NCI-H1417 treated with DMSO at 0.1 percent for 48 hours (cell line): ENCODE measurements at places on chromosomes 3 and 15.

GRCh38 chr3:52857133-52857532, 22.3 kb upstream of the MUSTN1 start:
- no peak for DNase-seq

GRCh38 chr15:59001946-59002345, 14.5 kb downstream of the RNF111 start:
- no peak for DNase-seq

GRCh38 chr15:68551296-68551635, 27.5 kb upstream of the CORO2B start:
- DNase-seq: no peak

DNA sequence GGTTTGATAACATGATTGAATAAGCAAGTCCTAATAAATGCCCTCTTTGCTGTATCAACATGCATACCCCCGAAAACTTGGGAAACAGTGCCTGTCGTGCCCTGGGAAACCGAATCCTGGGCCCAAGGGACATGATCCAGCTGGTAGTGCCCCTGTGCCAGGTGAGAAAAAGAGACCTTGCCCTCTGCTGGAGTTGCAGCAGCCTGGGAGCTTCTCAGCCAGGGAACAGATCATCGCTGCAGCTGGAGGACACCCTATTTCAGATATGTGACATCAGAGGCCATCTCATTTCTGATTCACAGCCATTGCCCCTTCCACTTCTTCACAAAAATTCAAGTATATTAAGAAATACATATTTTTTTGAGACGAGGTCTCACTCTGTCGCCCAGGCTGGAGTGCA, 32.3 kb downstream of the STOML1 start:
- no peak for DNase-seq

DNA sequence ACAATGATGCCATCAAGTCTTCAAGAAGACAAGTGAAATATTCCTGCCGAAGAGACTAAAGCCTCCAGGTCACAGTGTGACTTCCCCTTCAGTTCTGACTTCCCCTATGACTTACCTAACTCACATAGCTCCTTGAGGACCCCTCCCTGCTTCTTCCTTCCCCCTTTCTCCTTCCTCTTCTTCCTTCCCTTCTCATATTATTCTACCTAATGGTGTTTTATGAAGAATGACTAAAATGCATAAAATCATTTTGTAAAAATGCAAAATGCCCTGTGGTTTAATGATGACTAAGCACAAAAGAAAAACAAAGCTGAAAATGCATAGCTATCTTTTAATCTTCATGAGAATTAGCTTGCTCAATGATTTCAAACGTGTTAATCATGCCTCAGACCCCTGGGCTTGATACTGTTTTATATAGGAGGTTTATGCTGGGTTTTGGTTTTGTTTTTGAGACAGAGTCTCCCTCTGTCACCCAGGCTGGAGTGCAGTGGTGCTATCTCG, 26.1 kb upstream of the TM4SF4 start:
- DNase-seq: no peak

DNA sequence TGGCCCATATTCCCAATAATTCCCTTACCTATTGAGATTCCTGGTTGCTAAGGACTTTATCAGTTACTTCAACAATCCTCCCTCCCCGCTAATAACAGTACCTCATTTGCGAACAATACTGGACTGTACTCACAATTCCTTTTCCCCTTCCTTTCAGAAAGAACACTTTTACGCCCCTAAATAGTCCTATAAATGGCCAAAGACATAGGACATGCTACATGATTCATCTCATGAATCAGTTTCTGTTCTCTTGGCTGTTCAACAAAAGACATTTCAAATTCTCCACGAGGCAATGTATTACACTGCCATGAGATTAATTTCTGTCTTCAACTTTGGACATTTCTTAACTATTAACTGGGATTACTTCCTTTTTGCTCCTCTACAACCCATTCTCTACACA, 264.4 kb downstream of the TIGIT start:
- DNase-seq: no peak

GRCh38 chr3:150184426-150185071, 213.9 kb upstream of the PFN2 start:
- DNase-seq: no peak

- DNase-seq: no peak
Measured at GRCh38 chr3:45205126-45205525, 21.0 kb downstream of the TMEM158 start.

DNA sequence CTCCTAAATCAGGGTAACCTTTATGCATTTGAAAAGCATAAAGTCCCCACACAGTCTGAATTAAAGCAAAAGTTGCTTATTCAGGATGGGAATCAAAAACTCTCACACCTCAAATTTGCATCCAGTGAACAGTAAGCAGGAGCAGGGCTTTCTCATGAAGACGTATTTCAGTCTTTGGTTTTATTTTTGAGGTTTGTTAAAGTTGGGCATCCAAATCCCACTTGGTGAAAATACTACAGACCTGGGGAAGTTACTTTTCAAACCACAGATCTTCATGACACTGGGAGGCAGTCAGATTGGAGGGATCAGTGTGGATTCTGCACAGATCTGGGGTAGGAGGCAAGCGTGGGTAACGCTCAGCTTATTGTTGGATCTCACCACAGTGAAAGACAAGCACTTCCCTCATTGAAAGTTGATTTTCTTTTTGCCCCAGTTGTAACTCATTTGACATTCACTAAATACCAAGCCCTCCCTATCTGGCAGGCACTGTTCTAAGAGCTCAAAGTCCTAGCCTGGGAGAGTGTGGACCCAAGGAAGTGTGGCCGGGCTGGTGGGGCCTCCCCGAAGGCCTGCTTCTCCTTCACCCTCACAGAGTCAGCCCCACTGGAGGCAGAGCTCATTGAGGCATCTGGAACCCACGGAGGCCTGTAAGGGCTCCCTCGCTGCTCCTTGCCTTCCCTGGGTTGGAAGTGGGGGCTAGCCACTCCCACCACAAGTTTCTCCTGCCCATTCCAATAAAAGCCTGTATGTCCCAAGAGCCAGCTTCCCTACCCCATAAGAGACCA, 783 bp upstream of the ISG20 start:
- DNase-seq: no peak

DNA sequence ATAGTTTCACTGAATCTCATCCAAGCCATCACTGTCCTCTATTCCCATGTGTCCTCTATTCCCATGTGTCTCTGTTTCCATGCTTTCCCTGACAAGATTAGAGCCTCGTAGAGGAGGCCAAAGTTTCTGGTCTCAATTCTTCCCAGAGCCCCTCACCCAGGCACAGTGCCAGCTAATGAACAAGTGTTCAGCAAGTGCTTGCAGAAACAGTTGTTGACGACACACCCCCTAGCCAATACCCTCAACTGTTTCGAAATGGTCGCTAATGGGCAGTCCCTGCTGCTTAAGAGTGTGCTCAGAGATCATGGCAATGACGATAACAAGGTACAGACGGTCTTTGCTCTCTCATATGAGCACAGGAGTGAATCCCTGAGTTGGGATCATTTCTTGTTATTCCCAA, 73.4 kb downstream of the FAM174B start:
- no peak for DNase-seq

DNA sequence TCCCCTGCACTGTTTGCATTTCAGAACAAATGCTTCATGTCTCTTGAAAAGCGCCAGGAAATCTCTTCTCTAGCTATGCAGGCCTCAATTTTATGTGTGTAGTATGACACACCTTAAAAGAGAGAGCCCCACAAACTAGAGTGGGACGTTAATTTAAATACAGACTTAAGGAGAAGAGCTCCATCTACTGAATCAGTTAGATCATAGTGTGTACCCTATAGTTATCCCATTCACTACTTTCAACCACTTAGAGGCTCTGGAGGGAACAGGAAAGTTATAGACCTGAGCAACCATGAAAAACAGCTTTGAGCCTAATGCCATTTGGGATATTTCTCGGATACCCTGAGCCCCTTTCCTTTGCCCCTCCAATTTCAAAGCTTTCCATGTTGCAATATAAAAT, 153.7 kb downstream of the TIGIT start:
- no peak for DNase-seq

DNA sequence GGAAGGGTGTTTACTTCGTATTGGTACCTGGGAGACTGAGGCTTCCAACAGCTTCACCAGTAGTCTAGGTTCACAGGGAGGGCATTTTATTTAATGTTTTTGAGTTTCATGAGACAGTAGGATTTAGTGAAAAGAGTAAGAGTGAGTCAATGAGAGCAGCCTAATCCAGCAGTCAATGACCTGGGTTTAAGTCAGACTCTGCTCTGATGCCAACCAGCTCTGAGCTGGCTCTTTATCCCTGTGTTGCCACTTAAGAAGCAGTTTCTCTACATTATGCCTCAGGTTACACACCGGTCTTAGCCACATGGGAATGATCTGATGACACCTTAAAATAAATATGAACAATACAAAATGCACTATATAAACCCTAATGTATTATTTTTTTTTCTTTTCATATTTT, 59.4 kb upstream of the KCNMB2 start:
- DNase-seq: no peak

DNA sequence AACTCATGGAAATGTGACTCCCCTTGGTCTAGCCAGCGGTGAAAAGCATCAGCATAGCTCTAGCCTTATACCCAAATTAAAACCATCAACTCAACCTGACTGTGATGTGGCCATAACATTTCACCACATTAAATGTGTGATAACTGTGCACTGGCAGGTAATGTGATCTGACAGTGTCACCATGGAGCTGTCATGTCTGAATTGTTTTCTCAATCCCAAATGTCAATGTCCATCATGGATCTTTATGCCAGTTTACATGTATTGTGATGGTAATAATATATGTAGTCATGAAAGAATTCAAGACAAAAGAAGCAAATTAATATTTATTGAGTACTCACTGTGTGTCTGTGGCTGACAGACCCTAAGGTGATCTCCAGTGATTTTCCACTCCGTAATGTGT, 213.4 kb upstream of the EOMES start:
- DNase-seq: no peak

DNA sequence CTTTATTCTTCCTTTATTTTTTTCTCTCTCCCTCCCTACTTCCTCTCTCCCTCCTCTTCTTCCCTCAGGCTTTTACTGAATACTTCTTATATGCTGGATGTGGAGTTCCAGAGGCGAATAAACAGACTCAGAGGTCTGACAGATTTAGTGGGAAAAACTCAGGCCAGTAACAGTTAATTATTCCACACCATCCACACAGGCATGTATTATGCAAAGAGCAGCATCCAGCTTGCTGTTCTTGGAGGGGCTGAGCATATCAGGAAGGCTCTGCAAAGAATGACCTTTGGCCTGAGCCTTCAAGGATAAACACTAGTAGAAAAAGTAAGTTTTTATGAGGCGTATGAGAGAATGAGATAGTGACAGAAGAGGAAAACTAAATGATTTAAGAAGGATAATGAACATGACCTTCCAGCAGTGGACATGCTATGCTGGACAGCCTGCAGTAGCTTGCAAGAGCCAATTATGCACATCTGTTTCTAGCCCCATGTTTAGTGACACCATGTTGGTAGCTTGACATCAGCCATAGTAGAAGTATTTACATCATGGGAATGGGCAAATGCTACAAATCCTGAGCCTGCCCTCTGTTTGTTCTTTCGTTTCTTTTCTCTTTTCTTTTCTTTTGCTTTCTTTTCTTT, 387.4 kb downstream of the EPHB1 start:
- DNase-seq: no peak

DNA sequence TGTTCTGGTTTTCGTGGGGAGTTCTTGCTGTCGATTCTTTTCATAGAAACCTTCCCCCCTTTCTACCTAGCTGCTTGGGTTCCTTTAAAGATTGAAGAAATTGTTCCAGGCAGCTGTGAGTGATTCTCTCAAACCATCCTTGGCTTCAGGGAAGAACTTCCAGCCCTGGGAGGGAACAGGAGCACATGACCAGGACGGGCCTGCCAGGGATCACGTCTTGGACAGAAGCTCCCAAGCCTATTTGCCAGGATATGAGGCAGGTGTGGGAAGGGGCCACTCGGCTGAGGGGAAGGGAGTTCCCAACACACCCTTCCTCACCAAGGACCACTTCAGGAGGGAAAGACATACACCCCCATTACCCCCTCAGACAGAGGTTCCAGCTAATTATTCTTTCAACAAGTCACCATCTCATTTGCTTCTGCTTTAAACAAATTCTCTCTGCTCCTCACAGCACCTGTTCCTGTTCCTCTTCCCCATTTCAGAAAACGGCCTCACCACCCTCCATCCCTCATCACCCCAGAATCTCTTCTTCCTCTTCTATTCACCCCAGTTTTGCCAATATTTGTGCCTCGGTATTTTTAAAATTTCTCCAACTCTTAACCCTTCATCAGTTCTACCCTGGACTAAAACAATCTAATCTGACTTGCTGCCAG, 62.5 kb downstream of the WHAMM start:
- DNase-seq: no peak

- no peak for DNase-seq
Measured at GRCh38 chr15:68203486-68203885, 1.6 kb downstream of the CALML4 start.

DNA sequence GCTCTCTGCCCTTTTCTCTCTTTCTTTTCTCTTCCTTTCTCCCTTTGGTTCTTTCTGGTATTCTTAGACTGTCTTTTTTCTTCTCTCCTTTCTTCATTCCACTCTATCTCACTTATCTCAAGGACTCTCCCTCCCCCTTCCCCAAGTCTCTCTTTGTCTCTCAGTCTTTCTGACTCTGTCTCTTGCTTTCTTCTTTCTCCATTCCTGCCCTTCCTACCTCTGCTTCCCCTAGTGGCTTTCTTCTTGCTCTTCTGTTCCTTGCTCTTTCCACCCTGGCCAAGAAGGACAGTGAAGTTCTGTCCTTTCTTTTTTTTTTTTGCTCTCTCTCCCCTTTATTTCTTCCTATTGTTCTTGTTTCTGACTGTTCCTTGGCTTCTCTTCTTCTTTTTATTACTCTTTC, 22.3 kb upstream of the RPL39L start:
- no peak for DNase-seq

- no peak for DNase-seq
Measured at GRCh38 chr3:162738784-162739183, 1242.2 kb downstream of the OTOL1 start.

- DNase-seq: no peak
Measured at GRCh38 chr3:136860541-136860940, 1.5 kb upstream of the NCK1 start.

- no peak for DNase-seq
Measured at GRCh38 chr15:62782896-62783295, 259.7 kb upstream of the TPM1 start.

- peak; percentile 73 for DNase-seq
Measured at GRCh38 chr3:154819491-154819890, 260.6 kb upstream of the MME start.

DNA sequence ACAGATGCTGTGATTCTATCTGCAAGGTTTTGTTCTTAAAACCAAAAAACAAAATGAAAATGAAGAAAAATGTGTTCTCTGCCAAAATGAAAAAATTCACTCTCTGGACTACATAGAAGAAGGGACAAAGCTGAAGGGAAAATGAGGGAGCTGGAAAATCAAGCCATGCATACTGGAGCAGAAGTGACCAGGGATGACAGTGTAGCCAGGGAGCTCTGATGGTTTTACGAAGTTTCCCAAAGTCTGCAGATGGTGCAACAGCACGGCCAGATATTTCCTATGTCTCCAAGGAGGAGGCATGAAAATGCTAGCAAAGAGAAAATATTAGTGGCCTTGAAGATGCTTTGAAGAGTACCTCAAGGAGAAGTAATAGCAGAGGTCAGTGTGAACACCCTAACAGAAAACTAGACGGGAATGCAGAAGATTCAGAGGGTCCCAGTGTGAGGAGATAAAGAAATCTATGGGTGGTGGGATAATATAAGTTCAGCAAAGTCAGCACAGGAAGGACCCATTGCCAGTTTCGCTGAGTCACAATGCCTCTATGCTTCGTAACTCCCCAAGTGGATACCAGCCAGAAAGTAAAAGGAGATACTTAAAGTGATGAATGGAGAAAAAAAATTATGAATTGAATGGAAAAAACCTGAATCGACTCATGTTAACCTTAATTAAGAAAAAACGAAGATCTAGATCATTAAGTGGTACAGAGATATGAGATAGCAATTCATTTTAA, 39.0 kb upstream of the POMGNT2 start:
- no peak for DNase-seq

- DNase-seq: no peak
Measured at GRCh38 chr15:84391191-84391590, 155.6 kb downstream of the GOLGA6L4 start.
